ENCODE measurements at places on chromosomes 2 and 18.

GRCh38 chr2:109393662-109393972 is 220.1 kb downstream of the SEPTIN10 start:
- no peak for DNase-seq

DNA sequence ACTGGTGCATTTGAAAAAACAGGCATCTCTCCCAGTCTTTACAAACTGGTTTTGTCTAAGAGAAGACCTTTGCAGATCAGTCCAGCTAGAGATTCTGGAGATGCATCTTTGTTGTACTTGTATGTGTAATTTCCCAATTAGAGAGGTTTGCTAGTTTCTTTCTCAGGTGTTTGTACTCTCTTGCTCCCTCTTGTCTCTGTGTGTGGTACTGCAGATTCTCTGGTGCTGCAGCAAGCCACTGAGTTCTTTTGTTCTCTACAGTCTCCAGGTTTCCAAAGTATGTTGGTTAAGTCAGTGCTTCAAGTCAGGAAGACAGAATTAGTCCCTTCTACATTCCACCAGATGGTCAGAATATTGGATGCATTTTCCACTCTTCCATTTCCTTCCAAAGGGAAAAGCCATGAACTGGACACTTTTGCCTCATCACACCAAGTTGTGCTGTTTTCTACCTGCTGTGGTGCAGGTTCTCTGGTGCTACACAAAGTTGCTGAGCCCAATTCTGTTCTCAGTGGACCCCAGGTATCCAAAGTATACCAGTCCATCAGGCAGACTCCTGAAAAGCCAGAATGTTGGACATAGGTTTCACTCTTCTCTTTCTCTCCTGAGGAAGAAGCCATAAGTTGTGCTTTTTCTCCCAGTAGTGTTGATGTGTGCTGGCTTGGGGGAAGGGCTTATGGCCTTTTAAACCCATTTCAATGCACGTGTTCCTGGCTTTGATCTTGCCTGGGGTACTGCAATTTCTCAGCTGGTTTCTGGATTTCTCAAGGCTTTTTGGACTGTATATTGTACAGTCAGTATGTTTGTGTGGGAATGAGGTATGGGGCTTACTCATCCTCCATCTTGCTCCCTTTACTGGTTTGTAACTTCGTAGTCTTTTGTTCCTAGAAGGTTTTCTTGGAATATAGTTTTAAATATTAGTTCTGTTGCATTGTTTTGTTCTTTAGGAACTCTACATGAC is 29.8 kb downstream of the EPC2 start:
- DNase-seq, result no peak

DNA sequence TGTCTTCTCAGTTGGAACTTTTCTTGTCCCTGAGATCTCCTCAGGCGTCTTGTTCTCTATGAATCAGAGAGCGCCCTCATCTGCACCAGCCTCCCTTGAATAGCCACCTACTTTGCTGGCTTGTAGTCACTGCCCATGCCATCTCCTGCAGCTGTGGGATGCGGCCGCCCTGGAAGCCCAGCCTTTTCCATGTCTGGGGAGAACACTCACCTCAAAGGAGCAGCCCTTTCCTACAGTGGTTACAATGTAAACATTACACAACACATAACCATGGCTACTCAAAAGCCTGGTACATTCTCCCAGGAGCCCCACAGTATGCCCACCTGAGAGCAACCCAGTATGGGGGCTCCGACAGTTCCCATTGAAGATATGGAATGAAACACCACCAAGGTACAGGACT is 351.0 kb downstream of the EN1 start:
- DNase-seq, result no peak

DNA sequence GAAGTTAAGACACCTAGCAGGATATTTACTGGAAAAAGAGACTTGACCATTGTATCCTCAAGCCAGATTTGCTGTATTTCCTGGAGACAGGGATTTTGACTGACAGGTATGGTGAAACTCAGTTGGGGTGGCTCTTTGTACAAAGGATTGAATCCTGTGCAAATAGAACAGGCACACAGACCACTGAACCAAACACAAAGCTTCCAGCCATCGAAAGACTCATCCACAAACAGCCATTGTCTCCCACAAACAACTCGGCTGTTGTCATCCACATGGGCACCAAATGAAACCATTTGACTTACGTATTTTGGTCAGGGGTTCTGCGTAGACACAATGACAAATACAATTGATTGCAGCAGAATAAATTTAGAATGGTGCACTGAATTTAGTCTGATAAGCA is 15.9 kb downstream of the RNF152 start:
- no peak for DNase-seq

GRCh38 chr2:219521066-219521880 is 7.0 kb downstream of the ASIC4 start:
- DNase-seq, result no peak

DNA sequence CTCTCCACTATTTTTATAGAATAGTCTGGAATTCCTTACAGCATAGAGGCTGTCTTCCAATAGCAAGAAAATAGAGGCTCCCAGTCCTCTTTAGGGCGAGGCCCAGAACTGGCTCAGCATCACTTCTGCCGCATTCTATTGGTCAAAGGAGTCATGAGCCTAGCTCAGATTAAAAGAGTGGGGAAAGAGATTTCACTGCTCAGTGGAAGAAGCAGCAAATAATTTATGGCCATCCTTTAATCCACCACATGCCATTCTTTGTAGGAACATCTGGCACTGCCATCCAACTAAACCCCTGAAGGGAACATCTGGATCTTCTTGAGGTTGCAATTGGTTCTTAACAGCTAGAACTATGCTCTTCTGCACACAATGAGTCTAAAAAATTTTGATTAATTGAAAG is 43.4 kb upstream of the NEUROD1 start:
- no peak for DNase-seq

GRCh38 chr2:26739514-26739913 is 24.6 kb upstream of the SLC35F6 start:
- no peak for DNase-seq

DNA sequence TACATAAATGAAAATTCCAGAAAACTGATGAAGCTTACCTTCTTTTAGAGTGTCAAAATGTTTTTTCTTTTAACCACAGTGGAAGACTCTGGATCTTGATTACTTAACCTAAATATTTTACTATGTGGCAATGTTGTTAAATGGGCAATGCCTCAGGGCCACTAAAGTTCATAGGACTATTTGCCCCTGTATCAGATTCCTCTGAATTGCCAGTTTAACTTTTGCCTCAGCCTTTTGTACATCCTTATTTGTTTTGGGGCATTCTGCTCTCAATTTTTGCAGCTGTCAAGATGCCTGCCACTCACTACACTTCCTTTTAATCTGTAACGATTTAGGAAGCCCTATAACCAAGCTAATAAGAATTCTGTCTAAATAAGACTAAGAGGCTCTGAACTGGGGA is 31.7 kb upstream of the SERTAD2 start:
- no peak for DNase-seq

Data from activated naive CD4-positive, alpha-beta T cell (primary cell).